Regular cardiac myocyte (primary cell): ENCODE measurements at places on chromosomes 2 and 18. TPM values are rescaled to one million over a fixed set of nuclear protein-coding genes. Genes with fewer than 3 reads are reported as not detected.

Gene GRP
- total RNA-seq = not detected in 2 replicates

Gene MOGAT1
- total RNA-seq = not detected in 2 replicates

Gene ACVR2A
- total RNA-seq = 7.3 and 22.6 TPM in 2 replicates

Gene ZNF804A
- total RNA-seq = under 0.01 and 0.38 TPM in 2 replicates

Gene CXCR4
- total RNA-seq = 0.77 and 0.85 TPM in 2 replicates

Gene TEX44
- not detected in 2 replicates for total RNA-seq

Gene RPL37A
- total RNA-seq = 1,138 and 1,508 TPM in 2 replicates

Gene PAX8
- total RNA-seq = 0.38 and 1.1 TPM in 2 replicates

Gene VPS4B
- 42.6 and 48.2 TPM in 2 replicates for total RNA-seq

Gene RAX
- not detected in 2 replicates for total RNA-seq

Gene KYNU
- total RNA-seq = 0.38 and 2.8 TPM in 2 replicates

Gene VAMP5
- total RNA-seq = 35.8 and 68.6 TPM in 2 replicates

Gene CDH7
- total RNA-seq = not detected in 2 replicates

Gene MLPH
- 7.6 and 24.7 TPM in 2 replicates for total RNA-seq

Gene ANKRD30B
- total RNA-seq = 0.96 and 4.5 TPM in 2 replicates

Gene PRPF40A
- 115 and 131 TPM in 2 replicates for total RNA-seq
